ENCODE measurements at places on chromosomes 16 and 17.

GRCh38 chr17:63276821-63277220, 169.3 kb downstream of the CYB561 start:
- no peak for DNase-seq

DNA sequence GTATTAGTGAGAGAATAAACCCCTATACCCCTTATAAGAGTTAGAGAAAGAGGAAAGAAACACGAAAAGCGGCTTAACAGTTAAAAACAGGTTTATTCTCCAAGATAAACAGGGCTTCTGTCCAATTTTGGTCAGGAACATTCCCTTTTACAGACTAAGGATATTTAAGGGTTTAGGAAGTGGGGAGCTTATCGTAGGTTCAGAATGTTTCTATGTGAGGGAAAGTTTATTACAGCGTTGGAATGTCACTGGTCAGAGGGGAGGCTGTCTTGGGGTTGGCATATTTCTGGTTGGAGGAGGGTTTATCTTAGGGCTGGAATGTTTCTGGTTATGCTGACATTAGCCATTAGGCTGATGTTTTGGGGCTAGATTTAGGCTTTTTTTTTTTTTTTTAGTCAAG, 34.1 kb upstream of the WWOX start:
- DNase-seq = no peak

- no peak for DNase-seq
Observed at GRCh38 chr16:16923479-16923878, 544.5 kb downstream of the NPIPA7 start.

DNA sequence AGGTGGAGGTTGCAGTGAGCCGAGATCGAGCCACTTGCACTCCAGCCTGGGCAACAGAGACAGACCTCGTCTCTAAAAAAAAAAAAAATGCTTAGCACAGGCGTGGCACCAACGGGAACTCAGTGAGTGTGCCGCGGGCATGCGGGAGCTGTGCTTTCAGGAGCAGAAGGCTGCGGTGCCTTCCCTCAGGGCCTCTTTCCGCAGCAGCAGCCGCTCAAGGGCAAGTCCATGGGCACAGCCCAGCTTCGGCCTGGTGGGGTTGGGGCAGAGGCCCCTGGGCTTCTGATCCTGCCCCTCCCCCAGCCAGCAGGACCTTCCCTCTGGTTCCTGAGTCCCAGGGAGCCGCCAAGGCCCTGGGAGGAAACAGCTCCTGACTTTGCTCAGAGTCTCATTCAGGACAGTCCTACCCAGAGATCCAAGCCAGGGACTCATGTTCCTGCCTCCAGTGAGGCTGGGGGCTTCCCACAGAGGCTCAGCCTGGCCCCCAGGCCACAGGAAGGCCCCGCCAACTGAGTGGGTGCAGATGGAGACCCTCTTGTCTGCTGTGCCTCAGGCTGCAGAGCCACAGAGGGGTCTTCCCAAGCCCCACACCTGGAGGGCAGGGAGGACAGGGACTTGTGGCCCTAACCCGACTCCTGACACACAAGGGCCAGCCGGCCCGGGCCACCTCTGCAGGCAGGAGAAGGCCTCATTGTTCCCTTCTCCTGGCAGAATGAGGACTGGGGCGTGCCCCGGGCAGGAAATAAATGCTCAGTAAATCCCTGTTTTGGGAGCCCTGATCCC, 3.3 kb upstream of the ZG16B start:
- DNase-seq = no peak

GRCh38 chr16:67805718-67806427, 487 bp downstream of the RANBP10 start:
- DNase-seq = no peak

- DNase-seq = no peak
Observed at GRCh38 chr16:89598199-89598598, 15.2 kb upstream of the DPEP1 start.

Data from CD4-positive, alpha-beta T cell (primary cell).